H7 (cell line): ENCODE measurements at places on chromosomes 5 and 9.

DNA sequence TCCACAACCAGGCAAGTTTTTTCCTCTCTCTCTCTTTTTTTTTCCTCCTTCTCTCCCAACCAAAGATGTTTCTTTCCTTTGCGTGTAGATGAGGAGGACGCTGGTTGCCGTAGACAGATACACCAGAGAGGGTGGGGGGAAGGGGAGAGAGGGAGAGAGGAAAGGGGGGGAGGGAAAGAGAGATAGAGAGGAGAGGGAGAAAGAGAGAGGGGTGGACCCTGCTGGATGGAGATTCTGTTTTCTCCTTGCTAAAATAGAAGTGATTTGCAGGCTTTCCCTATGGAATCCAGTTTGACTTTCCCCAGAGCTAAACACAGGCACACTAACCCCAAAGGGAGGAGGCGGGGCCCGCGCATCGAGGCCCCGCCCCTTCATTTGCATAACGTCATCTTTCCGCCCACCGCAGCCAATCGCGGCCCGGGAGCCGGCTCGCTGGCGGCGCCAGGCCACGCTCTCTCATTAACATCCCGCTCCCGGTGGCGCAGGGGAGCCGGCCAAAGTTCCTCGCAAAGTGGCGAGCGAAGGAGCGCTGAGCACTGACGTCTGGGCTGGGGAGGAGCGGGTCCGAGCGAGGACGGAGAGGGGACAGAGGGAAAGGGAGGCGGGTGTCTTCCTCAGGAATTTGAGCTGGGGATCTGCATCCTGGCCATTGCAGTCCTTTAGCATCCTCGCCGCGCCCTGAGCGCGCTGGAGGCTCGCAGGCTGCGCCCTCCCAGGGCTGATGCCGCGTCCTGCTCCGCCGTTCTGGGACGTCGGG is 487 bp upstream of the EBF1 start:
- DNase-seq = peak; percentile 94

DNA sequence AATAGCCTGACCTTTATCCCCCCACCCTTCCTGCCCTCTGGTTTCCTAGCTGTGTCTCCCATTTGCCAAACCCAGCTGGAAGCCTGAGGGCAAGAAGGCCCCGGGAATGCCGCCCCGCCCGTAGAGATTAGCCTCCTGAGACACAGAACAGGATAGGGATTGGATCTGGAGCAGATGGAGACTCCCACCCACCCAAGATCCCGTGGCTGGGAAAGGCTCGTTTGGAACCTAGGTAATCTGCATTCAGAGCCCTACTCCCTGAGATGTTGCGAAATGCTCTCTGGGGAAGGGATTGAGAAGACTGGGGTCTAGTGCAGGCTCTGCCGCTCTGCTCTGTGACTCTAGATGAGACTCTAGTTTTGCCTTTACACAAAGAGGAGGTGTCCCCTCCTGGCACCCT is 10.9 kb downstream of the AQP3 start:
- DNase-seq = no peak

DNA sequence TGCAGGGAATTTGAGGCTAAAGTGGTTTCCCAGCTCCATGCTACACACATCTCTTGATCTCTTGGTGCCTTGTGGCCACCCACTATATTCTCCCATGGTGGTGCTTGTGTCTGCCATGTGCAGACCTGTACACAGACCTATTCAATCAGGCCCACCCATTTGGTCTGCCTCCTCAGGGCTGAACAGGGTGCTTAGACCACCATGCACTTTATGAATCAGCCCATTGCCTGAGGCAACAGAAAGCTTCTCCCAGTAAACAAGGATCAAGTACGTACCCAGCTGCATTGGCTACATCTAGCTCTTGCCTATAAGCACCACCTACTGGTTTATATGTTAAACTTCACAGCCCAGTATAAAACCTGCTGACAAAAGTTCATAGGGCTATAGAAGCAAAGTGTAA is 664.3 kb upstream of the EDIL3 start:
- peak; percentile 1 for DNase-seq

DNA sequence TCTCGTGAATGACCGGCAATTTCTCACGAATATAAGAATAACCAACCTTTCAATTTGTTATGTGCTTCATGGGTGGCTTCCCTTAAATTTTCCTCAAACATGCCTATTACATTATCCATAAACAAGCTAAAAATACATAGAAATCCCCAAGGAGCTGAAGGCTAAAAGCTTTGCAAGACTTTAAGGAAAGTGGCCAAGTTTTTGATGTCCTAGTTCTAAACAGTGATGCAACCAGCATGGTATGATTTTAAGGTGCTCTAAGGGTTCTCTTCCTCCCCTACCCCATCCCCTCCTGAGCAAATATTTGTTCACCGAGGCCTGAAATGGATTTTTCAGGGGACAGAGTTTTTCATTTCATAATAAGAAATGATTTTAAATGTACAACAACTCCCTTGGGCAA is 79.8 kb downstream of the RGS7BP start:
- DNase-seq = no peak

DNA sequence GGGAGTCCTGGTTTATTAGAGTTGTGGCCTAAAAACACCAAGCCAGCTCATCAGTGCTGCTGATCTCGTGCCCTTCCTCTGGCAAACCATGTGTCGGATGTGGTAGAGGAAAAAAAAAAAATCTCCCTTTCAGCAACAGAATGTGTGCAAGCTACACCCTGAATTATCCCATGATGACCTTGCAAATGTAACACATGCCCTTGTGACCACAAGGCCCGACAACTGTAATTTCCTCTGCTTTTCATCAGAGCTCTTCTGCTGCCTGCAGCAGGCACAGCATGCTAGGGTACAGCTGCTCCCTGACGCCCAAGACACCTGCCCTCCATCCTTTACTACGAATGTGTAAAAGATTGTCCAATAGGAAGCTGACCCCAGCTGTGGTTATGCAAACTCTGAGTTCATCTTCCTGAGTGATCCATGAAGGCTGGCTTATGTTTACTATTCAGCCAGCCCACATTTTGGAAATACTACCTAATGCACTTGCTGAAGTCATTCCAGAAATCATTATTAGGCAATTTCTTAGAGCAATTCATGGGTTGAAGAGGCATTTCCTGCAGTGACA is 14.6 kb upstream of the BNC2 start:
- DNase-seq = no peak

- DNase-seq = no peak
Observed at GRCh38 chr9:35905912-35906679, at the start of gene HRCT1. Gene HRCT1 (plus strand): TSS chr9:35906202. CDS start chr9:35906288, 86 bp downstream.

DNA sequence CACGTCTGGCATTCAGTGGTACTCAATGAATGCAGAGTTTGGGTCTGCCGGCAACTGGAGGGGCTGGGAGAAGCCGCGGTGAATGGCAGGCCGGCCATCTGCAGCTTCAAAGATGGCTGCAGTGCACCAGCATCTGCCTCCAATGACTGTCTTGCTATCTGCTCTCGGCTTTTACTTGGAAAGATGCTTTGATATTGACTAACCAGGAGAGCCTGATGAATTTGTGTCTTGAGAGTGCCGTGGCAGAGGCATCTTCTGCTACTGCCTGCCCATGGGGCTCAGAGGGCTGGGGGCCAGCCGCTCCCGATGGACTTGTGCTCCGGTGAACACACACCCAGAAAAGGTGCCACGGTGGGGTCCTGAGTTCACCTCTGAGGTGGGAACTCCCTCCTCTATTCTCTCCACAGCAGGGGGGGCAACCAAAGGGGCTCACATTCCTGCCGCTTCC is 164.5 kb downstream of the COL23A1 start:
- peak; percentile 51 for DNase-seq

GRCh38 chr5:156201788-156202403 is 125.1 kb upstream of the SGCD start:
- no peak for DNase-seq

GRCh38 chr5:41925555-41925951 is 472 bp downstream of the FBXO4 start:
- no peak for DNase-seq

DNA sequence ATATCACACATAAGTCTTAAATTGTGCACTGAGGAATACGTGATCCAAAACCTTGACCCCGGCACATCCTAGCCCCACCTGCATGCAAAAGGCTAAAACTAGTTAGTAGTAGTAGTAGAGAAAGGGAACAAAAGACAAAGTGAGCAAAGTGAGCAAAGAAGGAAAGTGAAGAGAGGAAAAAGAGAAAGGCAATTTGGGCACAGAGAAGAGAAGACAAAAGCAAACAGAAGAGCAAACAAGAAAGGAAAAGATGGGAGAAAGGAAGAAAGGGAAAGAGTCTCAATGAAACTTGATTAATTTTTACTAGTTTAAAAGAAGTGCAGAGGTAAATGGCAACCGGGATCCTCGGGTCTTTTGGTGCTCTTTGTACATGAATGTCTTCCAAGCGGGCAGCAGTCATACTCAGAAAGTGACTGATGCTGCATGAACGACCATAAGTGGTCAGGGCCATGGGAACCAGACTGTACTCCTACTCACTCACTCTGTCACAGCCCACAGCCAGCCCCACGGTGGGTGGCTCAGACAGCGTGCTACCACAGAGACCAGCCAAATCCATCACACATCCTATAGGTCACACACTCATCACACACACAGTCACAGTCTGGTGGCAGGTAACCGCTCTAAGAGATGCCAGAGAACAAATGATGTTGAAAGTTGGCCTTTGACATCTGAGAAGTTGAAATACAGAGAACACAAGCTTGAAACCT is 203.9 kb downstream of the FBN2 start:
- no peak for DNase-seq

- DNase-seq = peak; percentile 20
Observed at GRCh38 chr5:44935262-44935661, 126.5 kb downstream of the MRPS30 start.

DNA sequence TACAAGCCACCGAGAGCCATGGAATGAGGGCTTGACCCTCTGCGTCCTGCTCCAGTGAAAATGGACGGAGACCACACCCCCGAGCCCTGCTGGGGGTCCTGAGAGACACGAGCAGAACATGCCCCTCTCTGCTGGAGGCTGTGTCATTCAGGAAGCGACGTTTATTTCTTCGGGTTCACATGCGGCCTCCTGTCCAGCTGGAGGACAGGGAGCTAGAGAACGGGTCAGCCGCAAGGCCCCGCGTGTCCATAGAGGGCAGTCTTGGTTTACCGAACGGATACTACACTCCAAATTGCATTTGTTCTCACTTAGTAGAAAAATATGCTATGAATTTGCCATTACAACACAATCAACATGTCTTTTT is 36.1 kb downstream of the MRPL36 start:
- DNase-seq = peak; percentile 91

DNA sequence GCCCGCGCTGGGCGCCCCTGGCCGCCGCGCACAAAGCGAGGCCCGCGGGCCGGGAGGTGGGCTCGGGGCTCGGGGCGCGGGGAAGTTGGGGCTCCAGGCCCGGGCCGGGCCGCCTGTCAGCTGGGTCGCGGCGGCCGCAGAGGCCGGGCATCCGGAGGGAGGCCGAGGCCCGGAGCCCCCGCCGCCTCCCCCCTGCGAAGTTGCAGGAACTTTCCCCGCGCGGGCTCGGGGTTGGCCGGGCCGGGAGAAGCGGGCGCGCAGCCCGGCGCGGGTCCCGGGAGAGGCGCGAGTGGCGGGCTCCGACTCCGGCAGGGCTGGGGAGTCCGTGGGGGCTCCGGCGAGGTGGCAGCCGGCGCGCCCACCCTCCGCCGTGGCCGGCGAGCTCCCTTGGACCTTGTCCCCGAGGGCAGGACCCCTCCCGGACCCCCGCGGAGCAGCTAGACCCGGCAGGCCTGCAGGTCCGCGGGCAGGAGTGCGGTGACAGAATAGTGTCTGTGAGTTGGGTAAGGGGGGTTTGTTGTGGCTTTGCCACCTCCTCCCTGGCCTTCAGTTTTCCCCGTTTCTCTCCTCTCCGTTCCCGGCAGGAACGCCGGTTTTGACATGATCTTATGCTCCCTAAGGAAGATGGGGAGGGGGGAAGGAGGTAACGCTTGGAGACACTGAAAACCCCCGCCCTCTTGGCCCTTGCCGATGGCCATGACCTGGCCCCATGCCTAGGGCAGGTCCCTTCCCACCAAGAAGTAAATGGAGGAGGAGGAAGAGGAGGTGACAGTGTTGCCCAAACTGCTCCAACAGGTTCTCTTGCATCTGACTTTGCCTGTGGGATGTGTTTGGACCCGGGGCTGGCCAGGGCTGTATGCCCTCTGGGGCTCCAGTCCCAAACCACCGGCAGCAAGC is 942 bp downstream of the PHF2 start:
- peak; percentile 82 for DNase-seq

- peak; percentile 95 for DNase-seq
Observed at GRCh38 chr9:133147412-133148198, 16.1 kb downstream of the GBGT1 start.

DNA sequence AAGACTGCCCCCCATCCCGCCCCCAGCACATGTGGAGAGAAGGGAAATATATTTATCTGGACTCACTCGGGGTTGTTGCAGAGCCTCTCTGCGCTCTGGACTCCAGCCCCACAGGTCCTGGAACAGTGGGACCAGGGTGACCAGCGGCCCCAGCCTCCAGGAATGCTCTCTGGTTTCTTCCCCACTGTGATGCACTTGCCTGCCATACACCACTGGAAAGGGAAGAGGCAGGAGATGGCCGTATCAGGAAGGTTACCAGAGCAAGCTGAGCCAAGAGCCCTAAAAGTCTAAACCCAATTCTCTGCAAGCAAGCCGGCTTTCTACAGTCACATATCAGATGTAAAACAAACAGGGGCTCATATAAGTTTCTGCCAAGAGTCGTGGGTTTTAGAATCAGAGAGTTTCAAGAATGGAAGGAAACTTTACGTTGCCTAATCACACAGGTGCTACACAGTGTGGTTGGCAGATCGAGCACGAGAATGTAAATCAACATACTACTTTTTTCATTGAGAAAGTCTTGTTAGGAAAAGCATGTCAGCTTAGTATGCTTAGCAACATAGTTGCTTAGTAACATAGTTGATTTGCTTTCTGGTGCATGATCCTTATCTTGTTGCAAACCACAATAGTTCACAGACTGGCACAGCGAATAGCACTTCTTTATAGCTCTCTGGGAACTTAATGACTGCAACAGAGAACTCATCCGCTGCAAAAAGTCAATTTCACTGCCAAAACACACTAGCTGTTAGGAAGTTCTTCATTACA is 201.2 kb downstream of the TARS1 start:
- no peak for DNase-seq

- peak; percentile 45 for DNase-seq
Observed at GRCh38 chr5:135059000-135059923, 25.2 kb upstream of the PITX1 start.

GRCh38 chr5:134851307-134851923 is 5.6 kb downstream of the C5orf24 start:
- peak; percentile 22 for DNase-seq

DNA sequence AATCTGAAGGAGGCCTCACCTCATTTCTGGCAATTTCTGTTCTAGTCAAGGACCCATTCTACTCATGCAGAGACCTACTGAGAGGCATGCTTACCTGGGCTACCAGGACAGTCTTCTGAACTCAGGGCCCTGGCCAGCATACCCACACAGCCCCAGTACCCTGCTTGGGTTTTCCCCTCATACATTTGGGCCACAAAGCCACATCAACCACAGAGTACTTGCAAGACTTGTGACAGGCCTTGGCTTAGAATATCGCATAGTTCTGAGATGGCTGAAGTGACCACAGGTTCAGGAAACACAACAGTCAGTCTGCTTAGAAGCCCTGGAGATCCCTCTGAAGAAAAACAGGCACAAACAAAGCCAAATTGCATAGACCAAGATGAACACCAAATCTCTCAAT is 758.8 kb upstream of the CDH9 start:
- no peak for DNase-seq

GRCh38 chr9:18683851-18684250 is 209.9 kb downstream of the ADAMTSL1 start:
- no peak for DNase-seq
